ENCODE measurements at places on chromosomes 2 and 18.

DNA sequence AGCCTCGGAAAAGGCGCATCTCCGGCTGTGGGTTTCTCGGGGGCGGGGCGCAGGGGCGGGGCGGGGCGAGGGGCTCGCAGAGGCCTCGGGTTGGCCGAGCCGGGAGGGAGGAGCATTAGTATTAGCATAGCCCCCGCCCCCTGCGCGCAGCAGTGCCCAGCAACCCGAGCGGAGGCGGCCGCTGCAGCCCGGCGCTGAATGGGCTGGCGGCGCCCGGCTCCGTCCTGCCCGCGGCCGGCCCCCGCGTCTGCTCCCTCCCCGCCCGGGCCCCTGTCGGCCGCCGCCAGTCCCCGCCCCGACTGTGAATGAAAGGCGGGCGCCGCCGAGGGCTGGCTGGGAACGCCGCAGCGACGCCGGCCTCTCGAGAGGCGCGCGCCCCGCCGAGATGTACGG, at the start of gene EFR3B:
EFR3B (plus strand) TSS at position 149 of the 393 bp plus-strand sequence; CDS start at position 386, 237 bp downstream.
- peak; percentile 82 for DNase-seq

- peak; percentile 5 for DNase-seq
Measured at GRCh38 chr2:31271851-31272267, 37.9 kb downstream of the EHD3 start.

DNA sequence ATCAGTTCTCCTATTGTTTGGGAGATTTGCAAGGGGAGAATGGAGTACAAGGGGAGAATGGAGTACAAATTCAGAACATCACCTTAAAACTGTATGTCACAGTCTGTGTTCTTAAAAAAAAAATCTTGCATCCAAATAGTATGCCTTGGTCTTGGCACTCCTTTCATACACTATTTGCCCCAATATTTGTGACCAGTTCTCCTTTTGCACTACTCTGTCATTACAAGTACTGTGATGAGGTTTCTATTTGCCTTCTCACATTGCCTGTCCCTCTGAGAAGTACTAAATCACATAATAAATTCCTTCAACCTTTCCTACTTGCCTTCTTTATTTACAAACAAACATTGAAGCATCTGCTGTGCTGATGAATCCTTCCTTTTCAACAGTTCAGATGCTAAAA, 36.0 kb upstream of the NCK2 start:
- no peak for DNase-seq

GRCh38 chr2:118806797-118807667, 40.4 kb downstream of the EN1 start:
- no peak for DNase-seq

- no peak for DNase-seq
Measured at GRCh38 chr2:179900655-179901054, 39.2 kb upstream of the ZNF385B start.

DNA sequence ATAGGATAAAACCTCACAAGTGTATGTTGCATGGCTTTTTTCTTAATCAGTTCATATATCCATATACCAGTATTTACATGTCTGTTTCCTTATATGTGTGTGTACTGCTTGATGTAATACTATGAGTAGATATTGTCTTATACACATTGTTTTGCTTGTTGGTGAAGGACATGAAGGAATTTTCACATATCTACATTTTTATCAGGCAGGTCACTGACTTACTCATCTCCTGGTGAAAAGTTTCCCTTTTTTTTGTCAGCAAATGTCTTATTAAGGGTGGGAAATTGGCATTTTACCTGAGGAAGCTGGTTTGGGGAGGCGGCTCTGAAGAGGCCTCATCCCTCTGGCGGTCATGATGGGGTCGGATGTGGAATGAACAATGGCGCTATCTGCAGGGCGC, 61.4 kb upstream of the LYPD1 start:
- no peak for DNase-seq

DNA sequence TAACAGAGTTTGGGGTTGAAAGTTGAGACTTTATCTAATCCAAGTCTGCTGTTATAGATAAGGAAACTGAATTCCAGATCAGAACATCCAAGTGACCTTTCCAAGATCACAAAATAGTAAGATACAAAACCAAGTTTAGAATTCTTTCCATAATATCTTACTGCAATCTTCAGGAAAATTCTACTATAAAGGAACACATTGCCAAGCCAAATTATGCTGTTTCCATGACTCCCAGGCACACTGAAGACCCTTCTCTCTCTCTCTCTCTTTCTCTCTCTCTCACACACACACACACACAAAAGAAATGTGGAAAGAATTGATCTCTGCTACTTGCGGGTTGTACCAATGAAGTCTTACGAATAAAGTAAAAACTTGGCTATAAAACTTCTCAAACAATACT, 398.4 kb downstream of the METTL4 start:
- DNase-seq, result no peak

GRCh38 chr18:6406075-6406909, 8.4 kb downstream of the L3MBTL4 start:
- DNase-seq, result peak; percentile 59

DNA sequence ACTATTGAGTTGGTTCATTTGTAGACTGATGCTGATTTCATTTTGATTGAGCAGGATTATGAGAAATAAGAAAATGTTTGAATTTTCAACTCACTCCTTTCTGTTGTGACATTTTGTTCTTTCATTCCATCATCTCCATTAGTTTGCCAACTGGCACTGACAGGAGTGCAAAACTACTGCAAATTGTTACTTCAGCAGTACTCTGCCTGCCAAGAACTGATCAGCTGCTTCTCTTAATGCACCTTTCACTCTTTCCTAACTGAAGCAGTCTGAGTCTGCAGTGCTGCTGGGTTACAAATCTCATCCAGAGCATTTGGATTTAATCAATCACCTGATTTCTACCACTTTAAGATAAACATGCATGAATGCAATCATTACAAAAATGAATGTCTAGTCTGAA, 70.9 kb downstream of the TMEFF2 start:
- DNase-seq, result no peak

DNA sequence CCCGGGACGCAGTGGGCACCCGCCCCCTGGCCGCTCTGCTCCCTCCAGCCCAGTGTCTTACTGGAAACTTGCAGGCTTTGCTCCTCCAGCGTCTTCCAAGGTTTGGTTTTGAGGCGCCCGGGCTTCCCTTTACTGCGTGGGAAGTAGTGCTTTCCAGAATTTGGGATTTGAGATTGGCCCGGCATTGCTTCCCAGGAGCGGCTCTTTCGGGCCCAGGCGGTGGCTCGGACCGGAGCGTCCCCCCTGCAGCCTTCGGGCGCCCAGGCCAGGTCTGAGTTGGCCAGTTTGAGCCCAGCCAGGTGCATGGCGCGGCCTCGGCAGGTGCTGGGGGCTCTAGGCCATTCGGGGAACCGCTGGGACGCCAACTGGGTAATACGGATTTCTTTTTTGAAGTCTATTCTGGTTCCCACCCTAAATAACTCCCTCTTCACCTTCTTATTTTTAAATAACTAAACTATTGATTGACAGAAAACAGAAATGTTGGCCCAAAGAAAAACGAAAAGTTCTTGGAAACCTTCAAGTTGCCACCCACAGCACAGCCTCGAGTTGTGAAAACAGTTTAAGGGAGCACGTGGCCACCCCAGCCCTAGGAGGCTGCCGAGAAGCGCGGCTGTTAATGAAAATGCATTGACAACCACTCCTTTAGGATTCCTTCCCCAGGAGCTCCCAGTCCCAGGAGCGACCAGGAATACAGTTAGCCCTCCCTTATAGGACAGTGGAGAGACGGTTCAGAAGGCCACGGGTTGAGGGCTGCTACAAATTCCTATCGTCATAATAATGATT, 766 bp downstream of the SNTG2 start:
- DNase-seq, result no peak

- no peak for DNase-seq
Measured at GRCh38 chr2:185227391-185227790, 511.2 kb upstream of the FSIP2 start.

DNA sequence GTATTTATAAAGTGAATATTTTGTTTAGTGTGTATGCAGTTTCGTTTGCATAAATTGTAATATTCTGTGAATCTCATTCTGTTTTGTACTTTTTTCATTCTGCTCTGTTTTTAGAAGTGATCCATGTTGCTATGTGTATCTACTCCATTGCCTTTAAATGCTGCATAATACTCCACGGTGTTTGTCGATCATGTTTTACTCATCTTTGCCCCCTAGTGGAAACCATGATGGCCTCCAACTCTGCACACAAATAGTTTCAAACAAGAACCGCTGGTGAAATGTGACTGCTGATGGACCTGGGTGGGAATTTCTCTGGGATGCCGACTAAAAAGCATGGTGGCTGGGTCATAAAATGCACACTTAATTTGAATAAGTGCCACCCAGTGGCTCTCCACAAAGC, 32.0 kb upstream of the SKOR2 start:
- peak; percentile 11 for DNase-seq

DNA sequence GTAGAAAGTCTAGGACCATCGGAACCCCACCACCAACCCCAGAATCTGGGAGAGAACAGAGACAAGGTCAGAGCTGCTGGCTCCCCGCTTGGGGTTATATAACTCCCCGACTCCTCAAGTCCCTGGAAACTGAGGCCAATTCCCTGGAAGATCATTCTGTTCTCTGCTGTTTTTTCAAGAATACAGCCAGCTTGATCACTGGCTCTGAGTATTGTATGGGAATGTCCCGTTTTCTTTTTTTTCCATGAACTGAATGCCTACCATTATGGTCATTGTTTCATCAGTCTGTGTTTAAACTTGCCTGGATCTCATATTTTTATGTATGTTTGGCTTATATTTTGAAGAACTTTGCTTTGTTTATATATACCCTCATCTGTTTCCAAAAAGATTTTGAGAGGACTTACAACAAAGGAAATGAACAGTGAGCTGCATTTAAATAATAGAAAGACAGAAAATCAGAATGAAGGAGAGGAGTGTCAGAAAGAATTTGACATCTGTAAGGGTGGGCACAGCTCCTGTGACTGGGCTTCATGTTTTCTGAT, 90.0 kb upstream of the ALPP start:
- no peak for DNase-seq

- DNase-seq, result peak; percentile 86
Measured at GRCh38 chr2:149994057-149994728, 406.6 kb upstream of the MMADHC start.

DNA sequence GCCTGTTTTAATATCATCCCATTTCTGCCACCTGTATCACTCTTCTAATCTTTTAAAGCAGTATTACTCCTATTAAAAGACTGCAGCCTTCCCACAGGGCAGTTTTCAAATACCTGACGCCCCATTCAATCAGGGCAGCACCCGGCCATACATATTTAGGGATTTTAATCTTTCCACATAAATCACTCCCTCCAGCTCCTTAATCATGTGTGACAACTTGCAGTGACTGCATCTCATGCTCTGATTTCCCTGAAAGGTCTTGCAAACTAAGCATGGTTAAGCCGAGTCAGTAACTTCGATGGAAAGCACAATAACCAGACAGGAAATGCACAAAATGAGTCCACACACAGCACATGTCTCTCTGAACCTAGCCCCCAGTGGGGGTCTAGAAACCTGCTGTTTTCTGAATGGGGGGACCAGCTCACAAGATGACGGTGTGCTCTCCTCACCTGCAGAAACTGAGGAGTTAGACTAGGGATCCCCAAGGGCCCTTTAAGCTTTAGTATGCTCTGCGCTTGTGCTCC, 116.9 kb upstream of the CREB1 start:
- no peak for DNase-seq

DNA sequence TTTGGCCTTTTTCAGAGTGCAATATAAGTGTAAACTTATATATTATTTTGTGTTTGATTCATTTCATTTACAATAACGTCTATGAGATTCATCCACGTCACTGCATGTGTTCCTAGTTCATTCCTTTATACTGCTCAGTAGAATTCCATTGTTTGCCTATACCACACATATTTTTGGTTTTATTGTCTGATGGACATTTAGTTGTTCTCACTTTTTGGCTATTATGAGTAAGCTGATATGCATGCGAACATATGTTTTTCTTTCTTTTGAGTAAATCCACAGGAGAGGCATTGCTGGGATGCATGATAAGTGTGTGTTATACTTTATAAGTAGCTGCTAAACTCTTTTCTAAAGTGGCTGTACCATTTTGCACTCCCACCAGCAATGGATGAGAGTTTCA, 314.8 kb upstream of the HS6ST1 start:
- no peak for DNase-seq

DNA sequence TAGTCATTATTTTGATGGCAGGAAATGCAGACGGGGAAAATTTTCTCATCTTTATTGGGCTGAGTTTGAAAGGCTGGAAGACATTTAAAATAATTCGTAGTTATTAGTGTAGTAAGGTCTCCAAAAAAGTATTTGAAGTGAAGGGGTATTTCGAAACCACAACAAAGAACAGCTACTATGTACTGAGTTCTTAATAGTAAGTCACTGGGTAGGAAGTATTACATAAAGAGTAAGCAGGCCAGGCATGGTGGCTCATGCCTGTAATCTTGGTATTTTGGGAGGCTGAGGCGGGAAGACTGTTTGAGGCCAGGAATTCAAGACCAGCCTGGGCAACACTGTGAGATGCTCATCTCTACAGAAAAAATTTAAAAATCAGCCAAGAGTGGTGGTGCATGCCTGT, 113.6 kb downstream of the MEP1B start:
- DNase-seq, result no peak

DNA sequence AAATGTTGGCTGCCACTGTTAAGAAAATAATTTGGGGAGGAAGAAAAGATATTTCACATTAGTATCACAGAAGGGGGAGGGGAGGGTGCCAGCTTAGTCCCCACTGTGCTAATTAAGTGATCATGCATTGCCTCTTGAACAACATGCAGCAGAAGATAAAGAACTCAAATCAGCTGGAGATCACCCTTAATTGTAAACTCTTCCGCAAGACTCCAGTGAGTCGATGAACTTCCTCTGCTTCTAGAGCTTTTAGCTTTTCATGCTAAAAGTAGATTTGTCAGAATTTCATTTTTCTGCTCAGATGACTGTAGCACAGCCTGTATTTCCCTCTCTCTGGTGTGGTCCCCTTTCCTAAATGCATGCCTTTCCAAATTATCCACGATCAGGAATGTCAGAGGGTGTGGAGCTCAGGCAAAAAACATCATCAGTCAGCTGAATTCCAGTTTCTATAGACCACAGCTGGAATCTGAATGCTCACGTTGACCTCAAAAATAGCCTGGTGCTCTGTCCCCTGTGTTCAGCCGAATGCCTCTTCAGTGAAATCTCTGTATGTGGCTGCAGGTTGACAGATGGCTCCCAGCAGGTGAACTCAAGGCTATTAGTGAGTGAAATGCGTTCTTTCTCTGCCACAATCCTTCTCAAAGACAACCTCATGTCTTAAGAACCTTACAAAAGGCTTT, 156.8 kb upstream of the UNC80 start:
- no peak for DNase-seq

GRCh38 chr18:76566987-76567386, 71.9 kb upstream of the ZNF516 start:
- DNase-seq, result no peak

DNA sequence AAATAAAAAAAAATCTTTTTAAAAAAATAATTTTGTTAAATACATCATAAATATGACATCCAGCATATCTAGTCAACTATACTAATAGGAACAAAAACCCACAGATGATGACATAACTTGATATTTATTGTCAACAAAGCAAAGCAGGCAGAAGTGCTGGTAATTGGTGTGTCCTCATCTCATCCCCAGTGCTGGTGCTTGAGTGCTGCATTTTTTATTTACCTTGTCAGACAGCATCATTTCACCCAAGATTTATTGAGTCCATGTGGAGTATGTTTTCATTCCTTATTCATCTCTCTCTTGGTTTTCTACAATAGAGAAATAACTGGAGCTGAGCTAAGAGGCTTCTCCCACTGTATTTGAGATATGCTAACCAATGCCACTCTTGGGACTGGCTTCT, 191.6 kb upstream of the SLC14A2 start:
- DNase-seq, result no peak
